SK-N-SH (cell line): ENCODE measurements at places on chromosomes 6 and 20.

GRCh38 chr6:39992861-39993622, 58.8 kb upstream of the MOCS1 start:
- DNase-seq, result no peak

DNA sequence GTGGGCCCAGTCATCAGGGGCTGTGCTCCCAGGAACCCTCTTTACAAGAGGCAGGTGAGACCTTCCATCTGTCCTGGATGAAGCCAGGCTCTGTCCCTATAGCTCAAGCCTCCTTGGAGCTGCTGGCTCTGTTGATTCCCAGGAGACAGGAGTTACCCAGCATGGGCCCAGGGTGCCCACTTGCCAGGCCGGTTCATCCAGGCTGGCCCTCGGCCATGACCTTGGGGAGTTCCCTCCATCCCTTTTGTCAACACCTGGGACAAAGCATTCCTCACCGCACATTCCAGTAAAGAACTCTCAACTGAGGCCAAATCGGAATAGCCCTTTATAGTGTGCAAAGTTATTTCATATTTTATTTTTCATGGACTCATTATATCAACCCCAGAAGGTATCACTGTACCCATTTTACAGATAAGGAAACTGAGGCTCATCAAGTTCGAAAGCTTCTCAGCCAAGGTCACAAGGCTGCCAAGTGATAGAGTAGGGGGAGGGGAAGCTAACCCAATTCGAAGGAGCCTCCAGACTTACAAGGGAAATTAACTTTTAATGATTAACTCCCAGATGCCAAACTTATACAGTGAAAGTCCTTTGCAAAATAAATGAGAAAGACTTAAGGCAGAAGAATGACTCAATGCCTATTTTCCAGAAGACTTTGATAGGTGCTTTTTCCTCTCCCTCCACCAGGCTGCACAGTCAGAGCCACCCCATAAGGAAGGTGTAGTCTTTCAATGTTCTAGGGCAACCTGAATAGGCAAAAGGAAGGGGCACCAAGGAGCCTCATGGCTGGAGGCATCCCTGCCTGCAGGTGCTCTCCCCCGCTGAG, 18.5 kb downstream of the SDC4 start:
- no peak for DNase-seq

DNA sequence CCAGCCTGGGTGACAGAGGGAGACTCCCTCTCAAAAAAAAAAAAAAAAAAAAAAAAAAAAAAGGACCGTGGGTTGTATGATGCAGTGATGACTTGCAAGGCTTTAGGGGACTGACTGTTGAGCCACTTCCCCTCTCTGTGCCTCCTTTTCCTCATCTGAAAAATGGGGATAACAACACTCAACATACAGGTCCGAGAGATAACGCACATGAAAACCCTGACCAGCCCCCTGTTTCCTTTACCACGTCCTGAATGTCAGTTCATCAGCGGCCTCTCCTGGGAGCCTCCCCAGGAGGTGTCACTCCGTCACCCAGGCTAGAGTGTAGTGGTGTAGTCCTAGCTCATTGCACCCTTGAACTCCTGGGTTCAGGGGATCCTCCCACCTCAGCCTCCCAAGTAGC, 3.9 kb downstream of the SLA2 start:
- DNase-seq, result no peak

GRCh38 chr6:160882006-160882405, 109.6 kb upstream of the MAP3K4 start:
- DNase-seq, result no peak

DNA sequence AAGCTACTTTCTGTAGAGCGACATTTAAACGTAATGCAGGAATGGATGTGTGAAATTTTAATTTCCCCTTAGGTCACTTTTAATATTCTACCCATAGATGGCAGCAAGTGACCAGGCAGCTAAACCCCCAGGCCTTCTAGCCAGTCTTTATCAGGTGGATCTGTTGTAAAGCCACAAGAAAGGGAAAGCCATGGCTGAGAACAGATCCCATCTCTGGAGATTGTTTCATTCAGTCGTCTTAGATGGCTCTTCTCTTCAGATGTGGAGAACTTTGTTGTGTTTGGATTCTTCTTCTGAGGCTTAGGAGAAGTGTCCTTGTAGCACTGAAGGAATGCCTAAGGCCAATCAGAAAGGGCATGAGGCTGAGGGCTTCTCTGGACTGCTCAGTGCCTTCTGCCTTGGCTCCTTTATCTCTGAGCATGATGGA, 15.8 kb upstream of the RNF182 start:
- peak; percentile 78 for DNase-seq

DNA sequence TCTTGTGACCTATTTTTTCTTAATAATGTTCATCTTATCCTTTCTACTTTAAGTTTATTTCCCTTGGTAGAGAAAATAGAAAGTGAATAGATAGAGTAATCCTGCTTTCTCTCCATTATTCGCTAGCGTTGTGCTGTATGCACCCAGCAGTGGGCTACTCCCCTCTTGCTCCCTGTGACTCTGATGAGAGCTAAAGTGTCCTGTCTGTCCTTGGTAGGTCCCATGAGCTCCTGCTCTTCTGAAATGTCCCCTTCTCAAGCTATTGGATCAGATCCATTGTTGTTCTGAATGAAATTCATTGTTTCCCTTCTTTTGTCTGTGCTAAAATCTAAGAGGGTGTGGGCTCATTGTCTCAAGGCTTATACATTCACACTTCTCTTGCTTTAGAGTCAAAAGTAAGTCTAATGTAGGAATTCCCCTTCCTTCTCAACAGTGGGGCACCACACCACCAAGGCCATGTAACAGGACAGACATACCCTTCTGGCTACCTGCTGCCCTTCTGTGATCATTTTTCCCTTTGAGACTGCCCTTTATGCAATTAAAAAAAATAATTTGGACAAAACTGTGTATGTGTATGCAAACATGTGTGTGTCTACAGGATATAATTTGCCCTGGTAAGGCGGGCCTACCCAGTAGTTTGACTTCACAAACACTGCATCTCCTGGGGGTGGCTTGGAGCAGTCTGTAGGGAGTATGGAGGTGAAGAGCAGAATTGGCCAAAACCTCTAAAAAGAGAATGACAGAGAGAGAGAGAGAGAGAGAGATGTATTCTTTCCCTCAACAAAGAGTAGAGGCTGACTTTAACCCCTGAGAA, 167.0 kb upstream of the MYLIP start:
- no peak for DNase-seq

GRCh38 chr20:17968366-17969277, at the start of the genes MGME1 and SNX5:
Gene MGME1 (plus strand): TSS chr20:17969018. CDS start chr20:17969860, 842 bp downstream.
Gene SNX5 (minus strand): TSS chr20:17968794. CDS start chr20:17968425, 369 bp downstream.
- DNase-seq, result peak; percentile 95

- no peak for DNase-seq
Measured at GRCh38 chr6:20211037-20211940, 980 bp downstream of the MBOAT1 start.

DNA sequence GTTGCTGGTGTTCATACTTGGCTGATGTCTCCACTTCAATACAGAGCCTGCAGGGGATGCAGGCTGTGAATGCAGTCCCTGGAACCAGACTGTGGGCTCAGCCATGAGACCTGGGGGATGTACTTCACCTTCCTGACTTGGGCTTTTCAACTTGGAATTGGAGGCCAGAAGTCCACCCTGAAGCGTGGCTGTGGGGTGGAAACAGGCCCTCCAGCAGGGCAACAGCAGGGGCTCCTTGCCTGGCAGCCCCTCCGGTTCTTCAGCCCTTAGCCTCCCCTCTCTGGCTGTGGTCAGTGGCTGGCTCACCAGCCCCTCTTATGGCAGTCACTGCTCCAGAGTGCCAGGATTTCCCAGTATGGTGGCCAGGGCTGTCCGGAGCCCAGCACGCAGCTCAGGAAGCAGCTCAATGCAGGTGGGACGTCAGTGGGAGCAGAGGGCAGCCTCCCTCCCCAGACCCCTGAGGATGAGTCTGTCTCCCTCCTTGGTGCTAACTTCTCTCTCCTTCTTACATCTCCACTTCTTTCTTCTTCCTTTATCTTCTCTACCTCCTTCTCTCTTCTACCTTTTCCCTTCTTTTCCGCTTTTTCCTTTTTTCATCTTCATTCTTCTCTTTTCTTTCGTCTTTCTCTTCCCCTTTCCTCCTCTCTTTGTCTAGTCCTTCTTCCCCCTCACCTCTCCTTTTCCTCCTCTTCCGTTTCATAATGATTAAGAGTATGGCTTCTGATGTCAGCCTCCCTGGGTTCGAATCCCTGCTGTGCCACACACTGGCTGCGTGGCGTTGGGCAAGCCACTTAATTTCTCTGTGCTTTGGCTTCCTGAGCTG, 45.3 kb downstream of the SLC52A3 start:
- no peak for DNase-seq

DNA sequence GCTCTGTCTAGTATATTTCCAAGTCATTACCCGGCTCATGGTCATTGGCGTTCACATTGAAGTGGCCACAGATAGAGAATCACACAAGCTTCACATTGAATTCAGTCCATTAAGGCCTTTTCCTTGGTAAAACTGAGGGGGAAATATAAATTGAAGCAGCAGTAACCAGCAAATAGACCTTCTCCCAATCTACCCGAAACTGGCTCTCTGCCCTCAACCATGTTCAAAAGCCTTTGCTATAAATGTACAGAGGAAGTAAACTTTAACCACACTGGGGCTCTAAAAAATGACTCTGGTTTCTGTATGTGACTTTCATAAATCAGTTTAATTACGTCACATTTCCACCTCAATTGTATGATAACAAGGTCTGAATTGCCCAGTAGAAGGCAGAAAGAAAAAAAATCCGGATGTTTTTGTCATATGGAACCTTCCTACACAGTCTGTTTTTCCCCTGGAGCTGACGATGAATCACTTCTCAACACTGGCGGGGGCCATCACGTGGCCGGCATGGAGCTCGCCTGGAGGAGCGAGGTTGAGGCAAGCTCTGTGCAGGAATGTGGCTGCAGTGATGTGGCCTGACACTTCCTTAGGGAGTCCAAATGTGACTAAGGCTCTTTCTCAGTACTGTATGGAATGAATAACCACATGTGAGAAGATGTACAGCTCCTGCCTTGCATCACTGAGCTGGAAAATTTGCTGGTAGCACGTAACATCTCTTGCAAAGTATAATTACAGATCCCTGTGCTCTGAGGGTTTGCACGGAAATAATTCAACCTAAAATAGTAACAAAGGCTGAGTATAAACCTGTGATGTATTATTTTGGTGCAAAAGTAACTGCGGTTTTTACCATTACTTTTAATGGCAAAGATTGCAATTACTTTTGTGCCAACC, 58.6 kb upstream of the SNX9 start:
- DNase-seq, result no peak

DNA sequence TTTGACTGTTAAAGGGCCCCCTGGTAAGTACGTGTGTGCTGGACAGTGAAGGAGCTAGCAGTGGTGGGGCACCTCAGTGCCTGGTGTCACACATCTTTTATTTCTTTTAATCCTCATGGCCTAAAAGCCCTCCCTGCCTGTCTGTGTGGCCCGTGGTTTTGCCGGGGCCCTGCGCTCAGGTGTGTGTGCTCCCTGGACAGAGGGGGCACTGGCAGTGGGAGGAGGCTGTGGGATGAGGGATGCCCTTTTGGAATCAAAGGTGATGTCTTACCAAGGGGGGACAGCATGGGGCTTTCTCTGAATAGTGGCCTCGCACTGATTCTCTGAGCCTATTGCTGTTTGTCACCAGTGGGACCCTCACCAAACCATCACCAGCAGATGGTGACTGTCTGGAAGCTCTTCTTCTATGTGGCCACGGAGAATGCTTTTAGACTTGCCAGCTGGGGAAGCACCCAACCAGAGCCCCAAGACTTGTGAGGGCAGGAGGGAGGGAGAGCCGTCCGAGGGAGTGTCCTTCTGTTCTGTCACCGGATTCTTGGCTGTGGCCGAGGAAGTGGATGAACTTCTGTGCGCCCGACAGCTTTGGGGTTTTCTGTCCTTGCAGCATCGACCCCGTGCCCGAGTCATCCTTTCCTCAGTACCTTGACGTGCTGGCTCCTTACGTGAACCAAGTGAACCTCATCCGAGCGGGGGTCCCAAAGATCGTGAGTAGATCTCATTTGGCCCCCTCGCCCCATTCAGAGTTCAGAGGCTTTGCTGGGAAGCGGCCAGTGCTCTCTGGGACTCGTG, 18.1 kb downstream of the PNLDC1 start:
- DNase-seq, result no peak
